Body of pancreas (tissue), 4 donors: ENCODE measurements at places on chromosomes 5 and 9.

DNA sequence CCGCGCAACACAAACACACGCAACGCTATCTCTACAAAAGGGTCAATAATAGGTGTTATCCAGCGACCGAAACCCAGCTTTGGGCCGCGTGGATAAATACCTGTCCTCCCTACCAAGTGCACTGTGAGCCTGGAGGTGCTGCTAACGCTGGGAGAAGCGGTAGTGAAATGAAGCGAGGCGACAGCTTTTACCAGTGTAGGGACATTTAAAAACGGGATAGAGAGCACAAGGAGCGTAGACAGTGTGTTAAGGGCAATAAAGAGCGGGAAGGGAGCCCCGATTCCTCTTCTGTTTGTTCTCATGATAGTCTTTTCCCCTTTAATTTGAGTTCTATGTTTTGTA, 421 bp upstream of the DEPDC1B start:
- DNase-seq, result peak; percentile 14

- DNase-seq, result no peak
Observed at GRCh38 chr5:96790961-96791504, 16.7 kb downstream of the ERAP1 start.

- no peak for DNase-seq
Observed at GRCh38 chr9:121353241-121354061, 16.6 kb downstream of the STOM start.

- no peak for DNase-seq
Observed at GRCh38 chr5:175920231-175920811, 47.8 kb downstream of the THOC3 start.
